ENCODE measurements at places on chromosomes 6 and 20.

DNA sequence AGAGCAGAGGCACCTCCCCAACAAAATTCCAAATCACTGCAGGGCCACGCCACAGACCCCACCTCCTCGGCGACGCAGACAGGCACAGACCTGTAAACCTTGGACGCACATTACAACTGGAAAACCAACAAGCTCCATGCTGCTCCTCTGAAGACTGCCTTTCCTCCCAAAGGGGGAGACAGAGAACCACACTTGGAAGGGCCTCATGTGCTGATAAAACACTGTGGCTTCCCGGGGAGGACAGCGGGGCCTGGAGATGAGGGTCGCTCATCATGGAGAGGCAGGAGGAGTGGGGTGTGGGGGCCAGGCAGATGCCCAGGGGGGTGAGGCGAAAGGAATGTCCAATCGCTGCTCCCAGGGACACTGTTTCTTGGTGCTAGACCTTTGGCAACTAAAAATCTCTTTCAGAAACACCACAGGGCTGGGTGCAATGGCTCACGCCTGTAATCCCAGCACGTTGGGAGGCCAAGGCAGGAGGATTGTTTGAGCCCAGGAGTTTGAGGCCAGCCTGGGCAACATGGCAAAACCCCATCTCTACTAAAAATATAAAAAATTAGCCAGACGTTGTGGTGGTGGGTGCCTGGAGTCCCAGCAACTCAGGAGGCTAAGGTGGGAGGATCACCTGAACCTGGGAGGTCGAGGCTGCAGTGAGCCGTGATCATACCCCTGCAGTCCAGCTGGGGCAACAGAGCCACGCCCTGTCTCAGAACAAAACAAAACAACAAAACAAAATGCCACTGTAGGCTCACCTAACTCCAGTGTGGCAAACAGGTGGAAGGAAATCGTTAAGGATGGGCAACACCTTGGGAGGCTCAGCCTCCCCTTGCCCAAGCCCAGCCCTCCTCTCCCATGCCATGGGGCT lies 53.8 kb downstream of the ABHD12 start:
- peak; percentile 32 for DNase-seq

DNA sequence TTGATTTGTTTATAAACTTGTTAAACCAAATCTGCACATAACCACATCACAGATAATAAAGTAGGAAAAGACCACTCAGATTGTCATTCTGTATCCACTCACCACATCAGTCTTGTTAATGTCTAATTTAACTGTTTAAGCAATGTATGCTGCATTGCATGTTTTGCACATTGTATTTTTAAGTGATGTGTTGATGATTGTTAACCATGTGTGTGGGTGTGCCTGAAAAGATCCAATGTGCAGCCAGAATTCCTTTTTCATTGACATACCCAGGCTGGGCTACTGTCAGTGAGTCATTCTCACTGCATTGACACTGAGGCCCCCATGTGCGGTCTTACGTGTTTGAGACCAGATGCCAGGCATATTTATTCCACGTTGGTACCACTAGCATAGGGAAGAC lies 167.3 kb downstream of the TRMT11 start:
- DNase-seq: no peak

DNA sequence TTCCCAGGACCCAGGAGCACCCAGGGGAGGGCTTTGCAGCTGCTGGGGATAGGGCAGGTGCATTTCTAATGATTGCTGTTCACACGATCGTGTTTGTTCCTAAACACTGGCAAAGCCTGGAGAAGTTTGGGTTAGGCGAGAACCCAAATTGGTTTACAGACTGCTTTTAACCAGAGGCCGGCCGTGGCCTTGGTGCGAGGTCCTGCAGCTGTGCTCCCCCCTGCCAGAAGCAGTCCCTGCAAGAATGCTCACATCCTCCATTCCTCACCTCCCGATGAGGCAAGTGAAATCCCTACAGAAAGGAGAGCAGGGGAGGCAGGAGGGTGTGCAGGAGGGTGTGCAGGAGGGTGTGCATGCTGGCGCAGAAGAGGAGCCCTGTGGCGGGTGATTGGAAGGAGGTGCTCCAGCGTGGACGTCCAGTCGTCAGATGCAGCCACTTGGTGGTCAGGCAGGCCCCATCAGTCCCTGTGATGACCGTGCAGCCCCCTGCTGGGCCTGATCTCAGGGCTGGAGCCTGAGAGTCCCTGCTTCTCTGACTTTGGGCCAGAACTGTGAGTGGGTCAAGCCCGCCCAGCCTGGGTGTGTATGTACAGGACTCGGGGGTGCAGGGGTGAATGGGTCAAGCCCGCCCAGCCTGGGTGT lies 55.7 kb upstream of the FRMD1 start:
- no peak for DNase-seq

- peak; percentile 98 for DNase-seq
Observed at GRCh38 chr20:10671221-10671918, 2.4 kb downstream of the JAG1 start.

GRCh38 chr6:112021691-112022310 lies 32.1 kb upstream of the CCN6 start:
- DNase-seq: no peak

GRCh38 chr20:61120595-61121515 lies 131.2 kb upstream of the CDH4 start:
- peak; percentile 45 for DNase-seq

DNA sequence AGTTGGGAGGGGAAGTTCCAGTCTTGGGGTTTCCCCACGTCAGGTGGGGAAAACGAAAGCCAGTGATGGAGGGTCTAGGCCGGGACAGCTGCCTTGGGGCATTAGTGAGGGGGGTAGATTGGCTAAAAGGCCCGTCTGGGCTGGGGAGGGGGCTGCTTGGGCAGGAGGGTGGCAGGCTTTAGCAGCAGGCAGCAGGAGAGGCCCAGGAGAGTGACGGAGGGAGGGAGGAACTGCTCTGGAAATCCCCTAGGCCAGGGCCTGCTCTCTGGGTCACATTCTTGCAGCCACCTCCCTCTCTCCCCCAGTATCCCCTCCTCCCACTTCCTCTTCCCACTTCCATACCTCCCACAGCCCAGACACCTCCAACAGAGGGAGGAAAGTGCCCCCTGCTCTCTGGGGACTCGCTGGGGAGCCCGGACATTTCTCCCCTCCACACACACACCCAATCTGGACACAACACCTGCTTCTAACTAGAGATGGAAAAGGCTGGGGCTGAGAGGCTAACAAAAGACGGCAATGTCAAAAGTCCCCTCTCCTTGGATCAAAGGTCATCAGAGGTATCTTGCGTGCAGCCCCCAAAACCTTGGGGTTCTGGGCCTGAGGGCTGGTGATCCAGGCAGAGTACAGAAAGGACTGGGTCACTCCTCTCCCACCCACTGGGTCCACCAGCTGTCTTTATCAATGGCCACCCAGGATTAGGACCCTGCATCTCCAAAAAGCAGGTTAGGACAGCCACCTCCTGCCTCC lies 1.8 kb downstream of the NFKBIE start:
- no peak for DNase-seq

GRCh38 chr20:43420192-43420591 lies 37.5 kb upstream of the SRSF6 start:
- DNase-seq: no peak

- DNase-seq: peak; percentile 6
Observed at GRCh38 chr6:70107852-70108629, 194.8 kb downstream of the COL9A1 start.

DNA sequence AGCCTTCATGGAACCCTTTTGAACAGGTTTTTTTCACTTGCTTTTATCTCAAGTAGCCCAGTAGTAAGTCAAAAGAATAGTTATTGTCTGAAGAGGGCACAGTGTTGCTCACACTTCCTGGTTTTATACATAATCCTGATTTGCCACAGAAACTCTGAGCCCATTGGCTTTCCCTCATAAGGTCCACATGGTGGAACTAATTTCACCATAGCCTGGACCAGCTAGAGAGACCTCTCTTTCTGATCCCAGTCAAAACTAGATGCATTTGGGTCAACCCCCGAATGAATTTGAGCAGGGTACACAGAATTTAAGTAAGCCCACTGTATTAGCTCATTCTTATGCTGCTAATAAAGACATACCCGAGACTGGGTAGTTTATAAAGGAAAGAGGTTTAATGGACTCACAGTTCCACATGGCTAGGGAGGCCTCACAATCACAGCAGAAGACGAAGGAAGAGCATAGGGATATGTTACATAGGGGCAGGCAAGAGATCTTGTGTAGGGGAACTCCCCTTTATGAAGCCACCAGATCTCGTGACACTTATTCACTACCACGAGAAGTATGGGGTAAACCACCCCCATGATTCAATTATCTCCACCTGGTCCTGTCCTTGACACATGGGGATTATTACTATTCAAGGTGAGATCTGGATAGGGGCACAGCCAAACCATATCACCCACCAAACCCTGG lies 6.2 kb downstream of the RWDD2A start:
- DNase-seq: no peak

DNA sequence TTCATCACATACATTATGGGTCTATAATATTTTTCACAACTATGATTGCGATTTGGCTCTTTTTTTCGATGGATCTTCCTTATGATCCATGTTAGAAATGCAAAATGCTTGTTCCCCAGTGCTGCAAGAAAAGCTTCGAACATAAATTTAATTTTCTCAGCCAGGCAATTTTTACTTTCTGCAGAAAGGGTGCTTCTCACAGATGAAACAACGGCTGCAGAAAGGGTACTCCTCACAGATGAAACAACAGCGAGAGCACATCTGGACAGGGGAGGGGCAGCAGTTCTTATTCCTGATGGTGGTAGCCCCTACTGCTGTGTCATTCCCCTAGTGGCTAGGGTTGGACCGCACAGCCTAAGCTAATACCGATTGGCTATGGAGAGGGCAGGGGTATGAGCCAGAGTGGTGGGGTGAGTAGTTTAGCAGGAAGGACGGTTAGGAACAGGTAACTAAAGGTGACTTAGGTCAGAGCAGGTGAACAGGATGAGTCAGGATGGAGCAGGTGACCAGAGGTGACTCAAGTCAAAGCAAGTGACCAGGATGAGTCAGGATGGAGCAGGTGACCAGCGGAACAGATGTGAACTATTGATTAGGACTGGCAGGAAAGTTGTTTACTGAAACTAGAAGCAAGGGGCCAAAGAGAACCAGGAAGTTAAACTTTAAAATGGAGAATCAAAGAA lies 13.4 kb upstream of the TREML4 start:
- DNase-seq: no peak

- DNase-seq: no peak
Observed at GRCh38 chr6:1595271-1596087, 14.2 kb upstream of the FOXC1 start.

DNA sequence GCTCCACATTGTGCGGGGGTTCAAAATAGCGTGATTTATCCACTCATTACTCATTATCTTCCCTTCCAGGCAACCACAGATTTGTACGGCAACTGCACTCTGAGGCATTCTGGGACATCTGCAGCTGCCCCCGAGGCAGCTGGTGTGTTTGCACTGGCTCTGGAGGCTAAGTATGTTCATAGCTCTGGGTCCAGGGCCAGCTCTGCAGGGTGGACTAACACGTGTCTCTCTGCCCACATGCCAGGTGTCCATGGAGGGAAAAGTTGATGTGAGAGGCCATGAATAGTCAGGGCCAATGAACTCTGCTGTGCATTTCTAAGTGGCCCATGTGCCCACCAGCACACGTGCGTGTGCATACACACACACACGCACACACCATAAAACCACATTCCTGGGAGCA lies 74.9 kb downstream of the BFSP1 start:
- no peak for DNase-seq

- DNase-seq: peak; percentile 78
Observed at GRCh38 chr6:27605401-27606342, 132.8 kb upstream of the ZNF184 start.

DNA sequence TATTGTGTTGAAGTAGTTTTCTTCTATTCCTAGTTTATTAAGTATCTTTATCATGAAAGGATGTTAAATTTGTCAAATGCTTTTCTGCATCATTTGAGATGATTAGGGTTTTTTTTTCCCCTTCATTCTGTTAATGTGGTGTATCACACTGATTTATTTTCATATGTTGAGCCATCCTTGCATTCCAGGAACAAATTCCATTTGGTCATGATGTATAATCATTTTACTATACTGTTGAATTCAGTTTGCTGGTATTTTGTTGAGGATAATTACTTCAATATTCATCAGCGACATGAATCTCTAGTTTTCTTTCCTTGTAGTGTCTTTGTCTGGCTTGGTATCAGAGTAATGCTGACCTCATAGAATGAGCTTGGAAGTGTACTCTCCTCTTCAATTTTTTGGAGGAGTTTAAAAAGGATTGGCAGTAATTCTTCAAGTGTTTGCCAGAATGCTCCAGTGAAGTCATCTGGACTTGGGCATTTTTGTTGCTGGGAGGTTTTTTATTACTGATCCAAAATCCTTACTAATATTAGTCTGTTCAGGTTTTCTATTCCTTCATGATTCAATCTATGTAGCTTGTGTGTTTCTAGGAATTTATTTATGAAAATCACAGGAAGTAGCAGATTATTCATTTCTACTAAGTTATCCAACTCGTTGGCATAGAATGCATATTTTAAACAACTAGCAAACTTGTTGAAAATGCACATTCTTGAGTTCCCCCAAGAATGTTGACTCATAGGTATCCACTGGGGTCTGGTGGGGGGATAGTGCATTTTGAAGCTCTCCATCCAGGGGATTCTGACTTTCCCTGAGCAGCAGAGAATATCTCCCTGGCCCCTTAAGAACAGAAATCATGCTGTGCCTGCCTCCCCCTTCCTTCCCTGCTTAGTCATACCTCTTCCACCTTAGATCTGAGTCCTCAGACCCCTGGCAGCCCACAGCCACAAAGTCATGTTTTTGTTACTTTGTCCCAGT lies 187.1 kb downstream of the BMP7 start:
- no peak for DNase-seq

DNA sequence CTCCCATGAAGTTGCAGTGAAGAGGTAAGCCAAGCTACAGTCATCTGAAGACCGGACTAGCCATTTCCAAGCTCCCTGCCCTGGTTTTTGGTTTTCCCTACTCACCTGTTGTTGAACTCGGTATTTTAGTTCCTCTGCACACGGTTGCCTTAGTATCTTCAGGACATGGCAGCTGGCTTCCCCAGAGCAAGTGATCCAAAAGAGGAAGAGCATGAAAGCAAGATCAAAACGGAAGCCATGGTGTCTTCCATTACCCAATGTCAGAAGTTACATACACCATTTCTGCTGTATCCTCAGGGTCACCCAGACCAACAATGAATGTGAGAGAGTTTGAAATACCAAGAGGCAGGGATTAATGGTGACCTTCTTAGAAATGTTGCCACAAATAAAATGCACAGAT lies 276.6 kb upstream of the CNR1 start:
- no peak for DNase-seq

- DNase-seq: no peak
Observed at GRCh38 chr6:53854843-53855567, 60.2 kb downstream of the LRRC1 start.

GRCh38 chr6:12363651-12364381 lies 73.7 kb downstream of the EDN1 start:
- DNase-seq: no peak

GRCh38 chr6:157376706-157377230 lies 4.2 kb upstream of the ZDHHC14 start:
- peak; percentile 27 for DNase-seq
